ENCODE measurements at places on chromosomes 7 and 10.

DNA sequence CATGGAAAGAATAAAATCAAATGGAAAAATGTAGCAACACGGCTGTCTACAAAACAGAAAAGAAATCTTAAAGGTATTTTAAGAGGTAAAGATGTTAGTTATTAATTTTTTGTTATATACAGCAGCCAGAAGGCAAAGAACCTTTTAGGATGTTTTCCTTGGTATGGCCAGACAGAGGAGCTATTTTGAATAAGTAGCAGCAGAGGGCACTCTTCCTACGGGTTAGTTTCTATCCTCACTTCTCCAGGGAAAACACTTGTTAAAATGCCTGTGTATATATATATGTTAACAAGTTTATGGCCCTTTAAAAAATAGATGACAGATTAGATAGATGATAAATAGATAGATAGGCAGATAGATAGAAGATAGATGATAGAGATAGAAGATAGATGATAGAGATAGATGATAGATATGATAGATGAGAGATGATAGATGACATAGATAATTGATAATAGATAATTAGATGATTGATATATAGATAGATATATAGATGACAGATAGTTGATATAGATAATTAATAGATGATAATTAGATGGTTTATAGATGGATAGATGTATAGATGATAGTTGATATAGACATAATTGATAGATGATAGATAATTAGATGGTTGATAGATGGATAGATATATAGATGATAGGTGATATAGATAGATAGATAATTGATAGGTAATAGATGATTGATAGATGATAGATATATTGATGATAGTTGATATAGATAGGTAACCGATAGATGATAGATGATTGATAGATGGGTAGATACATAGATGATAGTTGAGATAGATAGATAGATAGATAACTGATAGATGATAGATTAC is 57.8 kb upstream of the WIPF3 start:
- DNase-seq = no peak

GRCh38 chr10:107409522-107409921 is 245.0 kb upstream of the SORCS1 start:
- DNase-seq = no peak

DNA sequence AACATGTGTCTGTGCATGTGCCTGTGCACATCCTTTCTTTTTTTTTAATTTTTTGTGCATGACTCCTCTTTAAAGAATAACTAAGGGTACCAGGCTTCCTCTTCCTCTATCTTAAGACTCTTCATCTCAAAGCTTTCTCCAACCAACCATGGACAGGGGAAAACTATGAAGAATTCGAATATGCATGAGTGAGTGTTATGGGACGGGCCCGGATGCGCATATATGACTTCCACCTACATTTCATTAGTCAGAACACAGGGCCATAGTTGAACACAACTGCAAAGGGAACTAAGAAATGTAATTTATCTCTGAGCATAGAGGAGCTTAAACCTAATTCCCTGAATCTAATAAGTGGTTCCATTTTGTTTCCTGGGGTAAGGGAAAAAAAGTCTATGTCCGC is 270.3 kb upstream of the SORCS1 start:
- DNase-seq = no peak

GRCh38 chr7:95092324-95092723 is 184.9 kb downstream of the PPP1R9A start:
- no peak for DNase-seq

DNA sequence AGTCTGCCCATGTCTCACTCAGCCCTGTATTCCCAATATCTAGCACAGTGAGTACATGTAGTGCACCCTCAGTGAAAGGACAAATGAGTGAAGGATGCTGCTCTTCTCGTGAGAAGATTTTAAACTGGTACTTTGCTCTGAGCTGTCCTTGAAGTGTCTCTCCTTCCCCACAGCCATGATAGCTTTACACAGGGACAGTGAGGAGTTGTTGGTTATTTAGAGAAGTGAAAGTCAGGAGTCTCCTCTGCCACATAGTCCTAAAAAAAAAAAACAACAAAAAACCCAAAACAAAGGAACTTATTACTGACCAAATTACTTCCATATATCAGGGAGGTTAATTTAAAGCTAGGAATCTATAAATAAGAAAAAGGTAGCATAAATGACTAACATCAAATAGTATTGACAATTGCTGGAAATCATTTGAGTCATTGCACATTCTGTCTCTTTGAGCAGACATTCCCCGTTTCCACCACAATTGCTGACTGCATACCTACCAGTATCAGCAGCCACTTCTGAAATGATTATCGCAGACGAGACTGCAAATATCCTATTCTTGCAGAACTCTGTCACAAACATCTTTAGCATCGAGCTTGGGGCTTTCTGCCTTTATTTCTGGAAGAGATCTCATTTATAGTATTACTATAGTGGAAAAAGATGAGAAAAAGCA is 202.1 kb downstream of the PTEN start:
- no peak for DNase-seq

- DNase-seq = no peak
Measured at GRCh38 chr7:146698995-146699610, 582.5 kb downstream of the CNTNAP2 start.

DNA sequence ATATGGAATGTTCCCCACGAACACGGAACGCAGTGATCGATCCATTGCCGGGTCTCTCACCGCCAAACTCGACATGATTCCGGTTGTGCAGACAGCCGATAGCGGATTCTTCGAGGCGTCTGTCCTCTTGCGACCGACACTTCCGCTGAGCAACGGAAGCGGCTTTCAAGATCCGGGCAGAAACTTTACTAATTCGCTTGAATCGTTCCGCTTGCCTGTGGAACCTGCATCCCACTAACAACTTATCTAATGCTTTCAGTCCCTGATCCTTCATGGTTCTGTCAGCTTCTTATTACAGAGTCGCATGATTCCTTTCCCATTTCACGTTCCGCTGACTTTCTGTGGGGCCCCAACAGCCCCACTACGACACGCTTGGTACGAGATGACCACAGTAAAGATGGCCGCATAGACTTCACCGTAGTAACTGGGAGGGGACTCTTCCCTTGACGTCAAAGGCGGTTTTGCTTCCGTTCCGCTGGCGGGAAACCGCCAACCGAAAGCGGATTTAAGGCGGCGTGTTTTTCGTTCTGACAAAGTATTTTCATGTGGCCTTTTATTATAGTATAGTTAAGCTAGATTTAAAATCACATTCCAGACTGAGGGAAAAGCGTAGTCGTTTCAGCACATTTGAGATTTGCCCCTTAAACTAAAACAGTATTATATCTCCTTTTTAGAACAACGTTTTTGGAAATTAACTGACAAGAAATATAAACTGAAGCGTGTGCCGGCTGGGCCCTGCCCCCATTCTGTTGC is at the start of gene CSTF2T:
Gene CSTF2T (minus strand): TSS at position 121 of the 753 bp plus-strand sequence. CDS start 46 bp downstream, at position 75.
- DNase-seq = peak; percentile 88

DNA sequence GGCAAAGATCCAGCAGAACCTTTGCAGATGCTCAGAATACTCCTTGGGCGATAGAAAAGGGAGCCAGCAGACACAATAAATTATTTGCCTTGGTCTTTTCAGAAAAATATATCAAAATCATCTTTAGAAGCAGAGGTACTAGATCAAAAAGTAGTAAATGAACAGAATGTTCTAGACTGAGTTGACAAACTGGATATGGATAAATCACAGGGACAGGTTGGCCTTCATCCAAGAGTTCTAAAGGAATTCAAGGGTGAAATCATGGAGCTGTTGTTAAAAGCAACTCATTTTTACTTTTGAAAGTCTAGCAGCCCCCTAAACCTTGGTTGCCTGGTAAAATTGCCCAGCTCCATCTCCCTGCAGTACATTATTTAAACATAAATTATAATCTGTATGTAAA is 99.1 kb downstream of the PLCE1 start:
- no peak for DNase-seq

DNA sequence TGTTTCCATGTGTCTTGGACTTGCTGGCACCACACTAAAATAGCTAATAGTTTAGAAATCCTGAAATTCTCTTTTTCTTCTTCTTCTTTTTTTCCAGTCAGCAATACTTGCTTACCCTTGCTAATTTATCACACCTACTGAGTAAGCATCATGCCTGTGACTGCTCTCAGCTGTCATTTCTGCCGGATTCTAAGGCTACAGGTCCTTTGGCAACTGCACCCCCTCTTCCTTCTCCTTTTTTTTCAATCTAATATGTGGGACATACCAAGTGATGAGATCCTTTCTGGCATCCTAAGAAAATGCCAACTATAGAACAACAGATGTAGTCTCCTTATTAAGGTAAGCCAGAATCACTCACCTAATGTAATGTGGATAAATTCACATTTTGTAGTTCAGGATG is 444.7 kb downstream of the MAGI2 start:
- no peak for DNase-seq

- peak; percentile 19 for DNase-seq
Measured at GRCh38 chr7:28078036-28078901, 102.3 kb downstream of the JAZF1 start.

GRCh38 chr7:157011333-157012112 is 1.1 kb upstream of the MNX1 start:
- DNase-seq = no peak

GRCh38 chr7:100865372-100865911 is 1.7 kb upstream of the TRIP6 start:
- DNase-seq = no peak

GRCh38 chr10:75910032-75910431 is 478.6 kb downstream of the LRMDA start:
- DNase-seq = no peak

DNA sequence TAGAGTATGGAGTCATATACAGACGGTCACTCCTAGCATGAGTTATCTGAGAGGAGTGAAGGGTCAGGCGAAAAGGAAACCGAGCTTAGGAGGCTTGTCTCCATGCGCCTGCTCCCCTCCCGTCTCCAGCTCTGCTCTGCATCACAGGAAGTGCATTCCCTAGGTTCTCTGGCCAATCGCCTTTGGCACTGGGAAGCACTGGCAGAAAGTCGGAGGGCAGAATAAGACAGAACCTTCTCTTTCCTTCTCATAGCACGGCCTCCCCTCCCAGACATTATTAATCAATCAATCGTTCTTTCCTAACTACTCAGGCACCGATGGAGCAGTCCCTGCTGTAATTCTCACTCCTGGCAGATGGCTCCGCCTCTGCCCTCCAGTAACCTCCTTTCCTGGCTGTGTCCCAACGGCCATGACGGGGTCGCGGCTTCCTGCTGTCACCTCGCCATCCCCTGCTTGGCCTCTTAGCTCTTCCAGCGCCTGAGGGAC is 177.1 kb downstream of the FRMD4A start:
- no peak for DNase-seq

DNA sequence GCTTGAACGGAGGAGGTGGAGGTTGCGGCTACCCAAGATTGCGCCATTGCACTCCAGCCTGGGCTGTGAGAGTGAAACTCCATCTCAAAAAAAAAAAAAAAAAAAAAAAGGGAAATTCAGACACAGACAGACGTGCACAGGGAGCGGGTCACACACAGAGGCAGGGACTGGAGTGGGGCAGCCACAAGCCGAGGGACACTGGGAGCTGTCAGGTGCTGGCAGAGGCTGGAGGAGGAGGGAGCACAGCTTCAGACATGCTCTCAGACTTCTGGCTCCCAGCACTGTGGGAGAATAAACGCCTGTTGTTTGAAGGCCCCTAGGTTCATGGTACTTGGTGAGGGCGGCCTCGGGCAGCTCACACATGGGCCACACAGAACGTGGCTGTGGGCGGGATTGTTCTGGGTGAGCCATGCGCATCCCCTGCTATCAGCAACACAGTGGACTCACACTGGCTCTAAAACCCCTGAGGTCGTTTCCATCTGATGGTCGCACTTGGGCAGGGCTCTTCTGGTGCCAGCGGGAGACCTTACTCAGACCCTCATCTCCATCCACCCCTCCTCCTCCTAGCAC is 375.9 kb downstream of the DNAJB6 start:
- DNase-seq = no peak
